ENCODE measurements at places on chromosomes 5 and 9. TPM values are rescaled to one million over a fixed set of nuclear protein-coding genes. Genes with fewer than 3 reads are reported as not detected.

The TCF7 gene
- total RNA-seq, result 3.1 TPM

DNA sequence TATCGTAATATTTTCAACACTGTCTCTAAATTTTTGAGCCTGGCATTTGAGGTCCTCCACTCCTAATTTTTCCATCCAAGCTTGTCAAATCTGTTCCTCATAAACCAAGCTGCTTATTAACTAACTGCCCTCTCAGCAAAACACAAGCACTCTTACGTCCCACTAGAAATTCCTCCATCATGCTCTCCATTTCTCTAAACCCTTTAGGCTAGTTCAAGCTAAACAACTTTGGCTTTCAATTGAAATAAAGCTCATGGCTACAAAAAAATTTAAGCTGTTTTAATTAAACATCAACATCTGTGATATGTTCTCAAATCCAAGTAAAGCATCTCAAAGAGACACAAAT, 45.7 kb downstream of the RNF145 start:
- peaks cover 2% of the 10 kb centered on the region for H3K4me1 ChIP-seq
- no peak for DNase-seq
- no peak overlapping the region for H3K4me3 ChIP-seq
- H3K27ac ChIP-seq, result no peak overlapping the region
- H3K27me3 ChIP-seq, result no peaks in the 10 kb centered on the region
- peaks cover 6% of the 10 kb centered on the region for H3K36me3 ChIP-seq

GRCh38 chr5:128163991-128164390, 80.4 kb downstream of the SLC12A2 start:
- DNase-seq, result peak; percentile 86
- H3K4me3 ChIP-seq, result no peak overlapping the region
- H3K27ac ChIP-seq, result no peak overlapping the region
- H3K27me3 ChIP-seq, result no peaks in the 10 kb centered on the region
- no peaks in the 10 kb centered on the region for H3K36me3 ChIP-seq
- H3K4me1 ChIP-seq, result no peaks in the 10 kb centered on the region

GRCh38 chr5:57221049-57221568, 47.2 kb downstream of the GPBP1 start:
- H3K4me1 ChIP-seq, result peaks cover 5% of the 10 kb centered on the region
- no peak overlapping the region for H3K4me3 ChIP-seq
- DNase-seq, result peak; percentile 32
- no peaks in the 10 kb centered on the region for H3K27me3 ChIP-seq
- H3K27ac ChIP-seq, result no peak overlapping the region
- no peaks in the 10 kb centered on the region for H3K36me3 ChIP-seq

DNA sequence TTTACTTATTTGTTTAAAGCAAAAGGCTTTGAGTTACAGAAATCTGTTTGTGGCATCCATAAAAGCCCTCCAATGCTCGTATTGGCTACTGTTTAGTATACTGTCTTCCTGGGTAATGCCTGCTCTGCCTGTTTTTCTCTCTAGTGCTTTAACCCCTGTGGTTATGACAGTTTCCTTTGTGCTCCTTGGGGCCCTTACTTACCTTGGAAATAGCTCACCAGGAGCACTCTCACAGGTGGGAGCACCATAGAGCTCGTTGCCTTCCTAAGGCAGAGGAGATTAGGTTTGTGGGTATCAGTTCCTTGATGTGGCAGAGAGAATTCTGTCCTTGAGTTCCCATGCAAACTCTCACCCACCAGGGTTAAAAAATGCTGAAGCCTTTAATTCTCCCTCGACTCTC, 242.8 kb downstream of the CDH18 start:
- no peaks in the 10 kb centered on the region for H3K36me3 ChIP-seq
- DNase-seq, result no peak
- no peaks in the 10 kb centered on the region for H3K4me1 ChIP-seq
- no peak overlapping the region for H3K27ac ChIP-seq
- H3K4me3 ChIP-seq, result no peak overlapping the region
- no peaks in the 10 kb centered on the region for H3K27me3 ChIP-seq

- no peaks in the 10 kb centered on the region for H3K36me3 ChIP-seq
- no peaks in the 10 kb centered on the region for H3K27me3 ChIP-seq
- DNase-seq, result no peak
- no peak overlapping the region for H3K4me3 ChIP-seq
- H3K27ac ChIP-seq, result no peak overlapping the region
Measured at GRCh38 chr9:86217076-86217755, 42.2 kb downstream of the C9orf153 start.

DNA sequence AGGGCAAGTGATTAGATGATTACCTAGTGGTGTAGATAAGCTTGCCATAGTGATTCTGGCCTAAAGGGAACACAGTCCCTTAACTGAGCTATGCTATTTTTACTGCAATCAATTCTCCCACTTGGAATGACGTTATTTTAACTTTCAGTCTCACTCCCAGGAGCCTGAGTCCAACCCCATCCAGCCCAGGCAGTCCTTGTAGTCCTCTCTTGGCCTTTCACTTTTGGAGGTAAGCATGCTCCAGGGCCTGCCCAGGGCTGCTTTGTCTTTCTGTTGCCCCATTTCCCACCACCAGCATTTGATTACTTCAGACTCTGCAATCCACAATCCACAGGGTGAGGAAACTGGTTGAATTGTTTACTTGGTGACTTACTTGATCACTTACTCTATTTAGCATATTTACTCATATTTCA, 233.0 kb downstream of the CD180 start:
- no peaks in the 10 kb centered on the region for H3K27me3 ChIP-seq
- no peaks in the 10 kb centered on the region for H3K36me3 ChIP-seq
- H3K4me3 ChIP-seq, result no peak overlapping the region
- DNase-seq, result peak; percentile 61

The PCA3 gene
- total RNA-seq, result not detected

GRCh38 chr5:127275641-127276193, 14.9 kb upstream of the MEGF10 start:
- no peaks in the 10 kb centered on the region for H3K4me1 ChIP-seq
- H3K27ac ChIP-seq, result no peak overlapping the region
- no peaks in the 10 kb centered on the region for H3K36me3 ChIP-seq
- DNase-seq, result no peak

The PCDHA1 gene
- under 0.01 TPM for total RNA-seq

DNA sequence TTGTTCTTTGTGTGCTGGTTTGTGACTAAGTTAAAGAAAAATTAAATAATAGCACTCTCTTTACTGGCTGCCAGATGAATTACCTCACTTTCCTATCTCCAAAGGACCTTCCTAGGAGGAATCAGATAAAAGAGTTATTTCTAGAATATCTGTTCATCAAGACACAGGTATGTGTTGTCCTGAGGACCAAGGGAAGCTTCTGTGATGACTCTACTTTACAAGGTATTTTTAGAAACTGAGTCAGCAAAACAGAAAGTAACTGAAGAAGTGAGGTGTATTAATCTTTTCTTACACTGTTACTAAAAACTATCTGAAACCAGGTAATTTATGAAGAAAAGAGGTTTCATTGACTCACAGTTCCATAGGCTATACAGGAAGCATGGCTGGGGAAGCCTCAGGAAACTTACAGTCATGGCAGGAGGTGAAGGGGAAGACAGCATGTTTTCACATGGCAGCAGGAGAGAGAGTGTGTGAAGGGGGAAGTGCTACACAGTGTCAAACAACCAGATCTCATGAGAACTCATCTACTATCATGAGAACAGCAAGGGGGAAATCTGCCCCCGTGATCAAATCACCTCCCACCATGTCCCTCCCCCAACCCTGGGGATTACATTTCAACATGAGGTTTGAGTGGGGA, 189.2 kb upstream of the DMAC1 start:
- H3K27ac ChIP-seq, result no peak overlapping the region
- no peaks in the 10 kb centered on the region for H3K36me3 ChIP-seq
- H3K4me1 ChIP-seq, result no peaks in the 10 kb centered on the region
- H3K4me3 ChIP-seq, result no peak overlapping the region

The SPAG8 gene
- total RNA-seq, result 1.3 TPM

- H3K4me1 ChIP-seq, result no peaks in the 10 kb centered on the region
- DNase-seq, result peak; percentile 97
- H3K27ac ChIP-seq, result peak overlapping the region; percentile 90
Measured at GRCh38 chr5:150946351-150946905, 41.6 kb upstream of the ZNF300 start.

DNA sequence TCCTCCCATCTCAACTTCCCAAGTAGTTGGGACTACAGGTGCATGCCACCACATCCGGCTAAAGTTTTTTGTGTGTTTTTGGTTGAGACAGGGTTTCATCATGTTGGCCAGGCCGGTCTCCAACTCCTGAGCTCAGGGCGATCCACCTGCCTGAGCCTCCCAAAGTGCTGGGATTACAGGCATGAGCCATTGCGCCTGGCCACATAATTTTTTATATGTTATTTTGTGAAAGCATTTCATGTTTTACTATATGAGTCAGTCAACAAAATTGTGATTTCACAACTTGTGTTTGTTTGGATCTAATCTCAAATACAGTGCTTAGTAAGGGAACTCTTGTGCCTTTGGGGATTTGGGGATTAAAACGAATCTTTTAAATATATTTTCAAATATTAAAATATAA, 20.0 kb upstream of the FAM120AOS start:
- peaks cover 1% of the 10 kb centered on the region for H3K36me3 ChIP-seq
- no peak overlapping the region for H3K27ac ChIP-seq
- no peak overlapping the region for H3K4me3 ChIP-seq
- DNase-seq, result peak; percentile 66
- peaks cover 6% of the 10 kb centered on the region for H3K4me1 ChIP-seq

The LURAP1L gene
- 87.6 TPM for total RNA-seq

- no peak overlapping the region for H3K4me3 ChIP-seq
- no peaks in the 10 kb centered on the region for H3K4me1 ChIP-seq
- H3K27ac ChIP-seq, result no peak overlapping the region
- no peaks in the 10 kb centered on the region for H3K27me3 ChIP-seq
- no peaks in the 10 kb centered on the region for H3K36me3 ChIP-seq
- DNase-seq, result peak; percentile 13
Measured at GRCh38 chr5:58231041-58231440, 228.8 kb downstream of the PLK2 start.

GRCh38 chr9:6901180-6901579, 143.4 kb downstream of the KDM4C start:
- no peak for DNase-seq
- no peaks in the 10 kb centered on the region for H3K36me3 ChIP-seq
- H3K4me3 ChIP-seq, result no peak overlapping the region
- H3K4me1 ChIP-seq, result no peaks in the 10 kb centered on the region
- no peaks in the 10 kb centered on the region for H3K27me3 ChIP-seq

- peak within 1 kb of the TSS; percentile 86 for H3K27ac ChIP-seq
- H3K27me3 ChIP-seq, result no peaks in the 10 kb centered on the region
- H3K4me3 ChIP-seq, result peak within 1 kb of the TSS; percentile 84
- DNase-seq, result peak; percentile 62
- no peaks in the 10 kb centered on the region for H3K36me3 ChIP-seq
Measured at GRCh38 chr9:110579034-110579861, at the start of gene SVEP1. Gene SVEP1 (minus strand): TSS chr9:110579741. CDS start chr9:110579543, 198 bp downstream.

The WDR31 gene
- total RNA-seq, result 4.0 TPM

- H3K27me3 ChIP-seq, result no peaks in the 10 kb centered on the region
Measured at GRCh38 chr5:95241635-95242034, 43.3 kb downstream of the MCTP1 start.

DNA sequence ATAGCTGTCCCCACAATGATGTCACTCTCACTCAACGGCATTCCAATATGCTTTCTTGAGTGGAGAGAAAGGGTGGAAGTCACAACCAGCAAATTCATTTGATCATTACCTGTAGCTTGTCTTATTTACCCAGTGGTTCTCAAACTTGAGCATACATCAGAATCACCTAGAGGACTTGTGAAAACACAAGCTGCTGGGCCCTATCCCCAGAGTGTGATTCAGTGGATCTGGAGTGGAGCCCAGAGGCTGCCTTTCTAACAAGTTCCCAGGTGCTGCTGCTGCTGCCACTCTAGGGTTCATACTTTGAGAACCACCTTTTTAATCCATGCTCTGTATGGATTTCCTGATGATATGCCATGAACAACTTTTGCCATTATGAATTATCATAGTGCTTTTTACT, 94.7 kb downstream of the KLHL3 start:
- DNase-seq, result no peak
- no peak overlapping the region for H3K4me3 ChIP-seq
- no peak overlapping the region for H3K27ac ChIP-seq

The SPATA31D4 gene
- not detected for total RNA-seq

The SHB gene
- total RNA-seq, result 13.9 TPM

DNA sequence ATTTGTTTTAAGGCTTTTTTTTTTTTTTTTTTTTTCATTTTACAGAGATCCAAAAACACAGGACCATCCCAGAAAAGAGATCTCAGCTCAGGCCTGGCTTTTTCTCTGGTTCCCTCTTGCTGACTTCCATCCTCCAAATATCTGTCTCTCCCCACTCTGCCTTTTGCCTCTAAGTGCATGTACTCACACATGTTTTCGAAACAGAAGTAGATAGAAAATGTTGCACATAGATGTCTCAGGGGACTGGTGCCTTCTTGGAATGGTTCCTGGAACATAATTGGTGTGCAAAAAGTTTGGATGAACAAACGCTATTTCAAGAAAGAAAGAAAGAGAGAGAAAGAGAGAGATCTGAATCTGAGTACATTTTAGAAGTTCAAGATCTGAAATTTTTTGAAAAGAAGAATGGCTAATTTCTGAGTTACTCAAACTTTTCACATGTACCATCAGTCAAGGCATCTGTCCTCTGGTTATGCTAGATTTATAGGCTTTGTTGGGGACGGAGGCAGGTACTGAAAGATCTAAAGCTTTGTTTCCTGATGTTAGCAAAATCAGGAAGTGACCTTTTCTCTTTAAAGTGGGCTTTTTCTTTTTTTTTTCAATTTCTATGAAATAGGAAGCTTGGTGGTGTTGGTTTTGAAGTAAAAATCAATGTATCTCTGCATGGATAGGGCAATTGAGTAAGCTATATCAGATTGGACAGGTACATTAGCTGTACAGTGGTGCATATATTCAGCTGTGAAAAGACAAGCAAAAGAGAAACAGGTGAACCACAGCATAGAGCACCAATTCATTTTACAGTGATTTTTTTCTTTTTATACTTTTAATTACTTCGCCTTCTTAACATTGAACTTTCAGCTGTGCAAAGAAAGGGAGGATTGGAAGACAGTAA, 8.5 kb upstream of the TNFSF8 start:
- no peak overlapping the region for H3K4me3 ChIP-seq
- no peaks in the 10 kb centered on the region for H3K4me1 ChIP-seq
- H3K27ac ChIP-seq, result no peak overlapping the region
- H3K36me3 ChIP-seq, result no peaks in the 10 kb centered on the region

The SPATA31C1 gene
- total RNA-seq, result not detected

GRCh38 chr9:114452219-114453165, 52.8 kb downstream of the WHRN start:
- no peaks in the 10 kb centered on the region for H3K27me3 ChIP-seq
- no peaks in the 10 kb centered on the region for H3K36me3 ChIP-seq
- H3K4me1 ChIP-seq, result no peaks in the 10 kb centered on the region
- no peak overlapping the region for H3K4me3 ChIP-seq
- no peak for DNase-seq

The ZNF883 gene
- total RNA-seq, result 6.2 TPM

DNA sequence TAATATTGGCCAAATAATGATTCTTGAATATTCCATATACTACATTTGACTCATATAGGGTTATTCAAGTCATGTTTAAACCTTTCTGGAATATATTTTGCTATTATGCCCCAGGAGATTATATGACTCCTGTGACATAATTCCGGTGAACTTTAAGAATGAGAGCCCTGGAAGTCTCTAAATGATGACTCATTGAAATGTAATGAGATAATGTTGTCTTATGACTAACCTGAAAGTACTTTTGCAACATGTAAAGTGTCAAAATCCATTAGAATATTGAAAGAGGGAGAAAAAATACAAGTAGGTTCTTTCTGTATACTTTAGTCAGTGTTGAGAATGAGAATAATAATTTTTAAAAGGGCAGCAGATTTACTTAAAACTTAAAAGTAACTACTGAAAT, 830.4 kb downstream of the MAT2B start:
- DNase-seq, result peak; percentile 53
- H3K36me3 ChIP-seq, result no peaks in the 10 kb centered on the region
